ENCODE measurements at places on chromosomes 13 and 19.

GRCh38 chr19:13868663-13869062 lies 8.3 kb upstream of the NANOS3 start:
- no peak for DNase-seq

DNA sequence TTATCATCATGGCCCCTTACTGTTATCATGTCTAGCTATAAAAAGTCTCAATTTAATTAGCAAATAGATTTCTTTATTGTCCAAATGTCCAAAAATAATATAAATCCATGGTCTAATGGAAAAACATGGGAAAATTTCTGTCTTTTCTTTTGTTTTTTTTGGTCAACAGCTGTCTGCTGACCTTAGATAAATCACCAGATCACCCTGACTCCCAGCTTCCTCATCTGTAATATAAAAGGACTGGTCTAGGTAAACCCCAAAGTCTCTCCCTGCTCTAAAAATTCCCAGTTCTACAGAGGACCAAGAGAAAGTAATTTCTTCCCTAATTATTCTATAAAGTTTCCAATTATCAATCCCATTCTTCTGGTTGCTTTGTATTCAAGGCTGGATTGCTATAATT lies 30.7 kb upstream of the RCBTB2 start:
- DNase-seq, result no peak

- no peak for DNase-seq
Observed at GRCh38 chr13:55815458-55816033, 1325.2 kb upstream of the PRR20A start.

DNA sequence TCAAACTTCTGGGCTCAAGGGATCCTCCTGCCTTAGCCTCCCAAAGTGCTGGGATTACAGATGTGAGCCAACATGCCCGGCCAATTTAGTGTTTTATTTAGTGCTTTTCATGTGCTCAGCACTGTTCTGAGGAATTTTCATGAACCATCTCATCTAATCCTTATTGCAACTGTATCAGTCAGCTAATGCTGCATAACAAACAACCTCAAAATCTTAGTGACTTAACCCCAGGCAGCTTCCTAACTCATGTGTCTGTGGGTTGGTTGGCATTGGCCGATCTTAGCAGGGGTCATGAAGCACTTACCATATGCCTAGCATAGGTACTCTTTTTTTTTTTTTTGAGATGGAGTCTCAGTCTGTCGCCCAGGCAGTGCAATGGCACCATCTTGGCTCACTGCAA lies 6.2 kb upstream of the SDHAF1 start:
- DNase-seq, result no peak

DNA sequence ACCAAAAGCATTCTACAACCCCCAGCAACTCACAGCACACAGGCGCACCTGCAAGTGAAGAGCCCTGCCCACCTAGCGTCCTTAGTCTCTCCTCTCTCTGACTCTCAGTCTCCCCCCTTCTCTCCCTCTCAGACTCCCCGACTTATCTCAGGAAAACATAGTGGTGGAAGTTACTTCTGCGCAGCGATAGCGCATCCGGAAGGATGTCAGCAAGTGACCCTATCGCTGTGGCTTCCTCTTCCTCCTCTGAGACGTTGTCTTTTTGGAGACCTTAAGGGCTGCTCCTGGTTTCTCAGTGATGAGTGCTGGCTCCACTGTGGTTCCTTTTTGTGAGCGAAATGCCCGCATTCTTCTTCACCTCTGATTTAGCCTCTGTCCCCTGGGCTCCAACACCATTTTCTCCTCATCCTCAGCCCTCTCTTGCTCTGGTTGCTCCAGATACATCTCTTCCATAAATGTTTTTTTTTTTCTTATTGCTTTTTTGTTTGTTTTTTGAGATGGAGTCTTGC lies 1.4 kb upstream of the YIF1B start:
- DNase-seq, result no peak

DNA sequence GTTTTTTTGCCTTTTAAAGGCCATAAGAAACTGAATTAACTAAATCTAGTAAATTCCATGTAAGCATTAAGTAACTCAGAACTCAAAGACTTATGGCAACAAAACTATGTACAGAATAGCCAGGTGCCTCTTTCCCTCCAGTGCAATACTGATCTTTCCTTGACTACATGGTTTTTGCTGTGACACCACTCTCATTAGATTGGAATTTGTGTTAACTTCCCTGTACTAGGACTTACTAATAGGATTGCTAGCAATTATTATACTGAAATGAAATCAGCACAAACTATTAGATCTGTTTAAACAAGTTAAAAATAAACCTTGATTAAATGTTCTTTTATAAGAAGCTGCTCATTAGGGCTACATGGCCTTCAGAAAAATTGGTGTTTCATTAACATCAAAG lies 96.3 kb downstream of the DACH1 start:
- DNase-seq, result no peak

GRCh38 chr19:45021971-45022370 lies 16.9 kb upstream of the CLASRP start:
- DNase-seq, result no peak

DNA sequence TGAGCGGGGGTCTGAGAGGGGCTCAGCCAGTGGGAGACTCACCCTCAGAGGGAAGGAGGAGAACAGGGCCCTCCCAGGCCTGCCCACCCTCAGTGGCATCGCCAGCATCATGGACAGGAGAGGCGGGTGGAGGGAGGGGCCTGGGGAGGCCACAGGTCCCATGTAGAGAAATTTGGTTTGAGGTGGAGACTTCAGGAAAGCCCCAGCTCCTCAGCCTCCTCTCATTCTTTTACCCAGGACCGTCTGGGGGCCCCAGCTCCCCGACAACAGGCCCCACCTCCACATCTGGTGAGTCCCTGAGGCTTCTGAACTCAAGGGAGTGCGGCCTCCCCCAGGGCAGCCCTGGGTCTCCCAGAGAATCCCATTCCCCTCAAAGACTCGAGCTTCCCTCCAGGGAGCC lies 3.1 kb downstream of the LILRB1 start:
- no peak for DNase-seq

GRCh38 chr19:6970021-6970420 lies 51.2 kb downstream of the MBD3L2B start:
- no peak for DNase-seq

GRCh38 chr19:16454351-16454918 lies 17.3 kb downstream of the EPS15L1 start:
- no peak for DNase-seq

DNA sequence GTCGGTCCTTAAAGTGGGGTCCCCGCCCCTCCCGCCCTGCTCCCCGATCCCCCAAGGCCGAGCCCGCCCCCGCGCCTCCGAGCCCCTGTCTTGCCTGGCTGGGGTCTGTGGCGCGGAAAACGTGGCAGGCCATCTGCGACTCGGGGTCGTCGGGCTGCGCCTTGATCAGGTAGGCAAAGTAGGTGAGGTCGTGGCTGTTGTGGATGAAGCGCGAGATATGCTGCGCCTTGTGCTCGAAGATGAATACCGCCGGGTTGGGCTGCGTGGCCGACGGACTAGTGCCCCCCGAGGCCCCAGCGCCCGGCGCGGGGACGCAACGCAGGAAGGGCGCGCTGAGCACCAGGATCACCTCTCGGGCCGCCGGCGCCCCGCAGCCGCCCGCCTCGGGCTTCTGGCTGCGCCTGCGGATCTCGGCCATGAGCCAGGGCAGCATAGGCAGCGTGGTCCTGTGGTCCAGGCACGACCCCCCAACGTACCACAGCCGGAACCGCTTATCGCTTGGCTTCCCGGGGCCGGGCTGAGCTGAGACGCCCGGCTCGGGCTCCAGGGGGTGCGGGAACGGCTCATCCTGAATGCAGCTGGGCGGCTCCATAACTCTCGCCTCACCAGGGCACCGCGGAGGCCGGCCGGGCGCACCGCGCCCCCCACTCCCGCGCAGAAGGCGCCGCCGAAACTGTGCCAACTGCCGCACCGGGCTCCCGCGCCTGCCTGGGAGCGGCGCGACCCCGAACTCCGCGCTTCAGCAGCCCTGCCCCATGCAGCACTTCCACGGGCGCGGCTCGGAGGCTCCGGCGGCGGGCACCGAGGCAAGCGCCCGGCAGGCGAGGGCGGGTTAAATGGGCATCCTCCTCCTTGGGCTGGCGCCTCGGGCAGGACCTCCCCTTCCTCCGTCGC lies 546 bp downstream of the TBC1D4 start:
- DNase-seq, result peak; percentile 42

GRCh38 chr13:26983543-26984320 lies 187.9 kb downstream of the USP12 start:
- DNase-seq, result no peak

GRCh38 chr19:10533646-10534386 lies 9.9 kb upstream of the ATG4D start:
- no peak for DNase-seq
